ENCODE measurements at places on chromosomes 11 and 22.

DNA sequence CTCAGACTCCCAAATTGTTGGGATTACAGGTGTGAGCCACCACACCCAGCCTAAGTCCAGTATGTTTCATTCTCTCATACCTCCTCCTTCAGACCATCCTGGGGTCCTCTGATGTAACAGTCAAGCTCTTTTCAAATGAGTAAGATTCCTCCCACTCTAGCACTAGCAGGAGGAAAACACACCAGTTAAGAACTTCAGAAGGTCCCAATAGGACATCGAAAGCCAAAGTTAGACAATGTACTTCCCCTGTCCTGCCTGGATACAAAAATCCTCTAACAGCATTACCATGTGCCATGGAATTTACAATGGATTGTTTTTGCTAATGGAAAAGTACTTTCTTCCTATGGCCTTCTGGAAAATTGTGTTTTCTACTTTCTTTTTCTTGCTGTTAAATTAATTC lies 67.1 kb downstream of the CCDC34 start:
- no peak overlapping the region for H3K27ac ChIP-seq
- DNase-seq: no peak
- H3K4me1 ChIP-seq: no peaks in the 10 kb centered on the region

DNA sequence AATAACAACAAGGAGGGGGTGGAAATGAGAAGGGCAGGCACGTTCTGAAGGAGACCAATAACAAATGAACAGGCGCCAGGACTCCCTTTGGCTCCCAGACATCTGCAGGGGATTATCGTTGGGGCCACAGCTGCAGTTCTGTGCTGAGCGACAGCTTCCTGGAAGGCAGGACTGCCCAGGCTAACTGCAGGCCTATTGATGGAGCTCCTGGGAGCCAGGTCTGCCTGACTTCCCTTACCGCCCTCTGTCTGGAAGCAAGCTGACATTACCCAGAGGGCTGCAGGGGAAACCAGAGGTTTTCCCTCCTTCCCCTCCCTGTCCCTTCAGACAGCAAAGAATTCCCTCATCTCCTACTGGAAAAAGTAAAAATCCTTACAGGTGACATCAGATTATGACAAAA lies 5.0 kb downstream of the DRD2 start:
- H3K4me3 ChIP-seq: no peak overlapping the region
- H3K27me3 ChIP-seq: peaks cover 2% of the 10 kb centered on the region
- DNase-seq: no peak
- H3K4me1 ChIP-seq: no peaks in the 10 kb centered on the region
- no peak overlapping the region for H3K27ac ChIP-seq

DNA sequence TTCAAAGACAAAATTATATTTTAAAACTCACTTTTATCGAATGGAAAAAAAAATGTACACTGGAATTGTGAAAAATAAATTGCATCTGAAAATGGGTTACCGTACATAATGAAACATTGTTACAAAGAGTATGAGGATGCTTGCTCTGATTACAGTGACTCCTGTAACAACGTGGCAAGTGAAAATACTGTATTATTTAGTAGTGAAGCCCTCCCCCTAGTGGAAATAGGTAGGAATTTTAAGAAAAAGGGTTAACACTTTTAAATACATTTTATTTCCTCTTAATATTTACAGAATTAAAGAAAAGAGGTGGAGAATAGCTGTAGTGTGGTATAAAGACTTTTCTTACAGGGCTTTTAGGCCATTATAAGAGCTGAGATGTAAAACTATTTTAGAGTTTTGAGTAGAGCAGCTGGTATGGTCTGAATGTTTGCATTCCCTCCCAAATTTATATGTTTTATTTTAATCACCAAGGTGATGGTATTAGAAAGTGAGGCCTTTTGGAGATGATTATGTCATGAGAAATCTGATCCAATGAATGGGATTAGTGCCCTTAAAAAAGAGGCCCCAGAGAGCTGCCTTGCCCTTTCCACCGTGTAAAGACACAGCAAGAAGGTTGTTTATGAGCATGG lies 25.2 kb downstream of the FAM76B start:
- no peaks in the 10 kb centered on the region for H3K27me3 ChIP-seq
- DNase-seq: no peak

- no peak for DNase-seq
- no peaks in the 10 kb centered on the region for H3K4me1 ChIP-seq
- no peak overlapping the region for H3K27ac ChIP-seq
- no peaks in the 10 kb centered on the region for H3K36me3 ChIP-seq
- H3K27me3 ChIP-seq: no peaks in the 10 kb centered on the region
Observed at GRCh38 chr22:31128156-31128555, 5.4 kb downstream of the INPP5J start.

DNA sequence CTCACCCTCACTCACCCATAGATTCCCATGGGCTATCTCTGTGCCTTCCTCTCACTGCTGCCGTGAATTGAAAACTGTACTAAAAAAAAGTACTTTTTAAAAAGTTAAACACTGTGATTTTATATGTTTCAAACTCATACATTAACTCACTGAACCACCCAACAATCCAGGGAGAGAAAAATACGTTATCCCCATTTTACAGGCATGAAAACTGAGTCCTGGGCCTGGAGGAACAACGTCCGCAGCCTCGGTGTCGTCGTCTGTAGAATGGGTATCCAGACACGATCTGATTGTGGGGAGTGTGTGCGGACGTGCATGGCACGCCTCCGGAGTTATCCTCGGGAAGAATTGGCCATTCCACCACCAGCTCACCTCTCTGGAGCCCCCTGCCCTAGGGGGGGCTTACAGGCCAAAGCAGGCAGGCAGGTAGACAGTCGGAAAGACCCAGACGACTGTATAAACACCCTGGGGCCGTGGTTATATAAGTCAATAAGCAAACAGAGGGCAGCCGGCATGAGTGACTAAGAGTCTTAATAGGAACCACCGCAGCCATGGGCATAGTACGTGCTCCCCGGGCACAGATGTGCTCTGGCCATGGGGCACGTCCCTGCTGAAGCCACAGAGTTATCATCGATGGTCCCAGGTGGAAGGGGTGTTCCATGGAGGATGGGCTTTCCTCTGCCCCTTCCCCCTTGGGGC lies 7.1 kb upstream of the PDGFB start:
- H3K4me3 ChIP-seq: no peak overlapping the region
- H3K36me3 ChIP-seq: no peaks in the 10 kb centered on the region
- no peak overlapping the region for H3K27ac ChIP-seq
- no peak for DNase-seq
- H3K27me3 ChIP-seq: no peaks in the 10 kb centered on the region
- H3K4me1 ChIP-seq: peaks cover 28% of the 10 kb centered on the region

GRCh38 chr22:46803936-46804335 lies 41.5 kb downstream of the TBC1D22A start:
- no peak overlapping the region for H3K4me3 ChIP-seq
- no peak for DNase-seq
- H3K4me1 ChIP-seq: peaks cover 19% of the 10 kb centered on the region
- H3K27me3 ChIP-seq: no peaks in the 10 kb centered on the region

- H3K4me3 ChIP-seq: no peak overlapping the region
- DNase-seq: no peak
- no peaks in the 10 kb centered on the region for H3K36me3 ChIP-seq
Observed at GRCh38 chr11:387193-387793, 6.7 kb upstream of the PKP3 start.

DNA sequence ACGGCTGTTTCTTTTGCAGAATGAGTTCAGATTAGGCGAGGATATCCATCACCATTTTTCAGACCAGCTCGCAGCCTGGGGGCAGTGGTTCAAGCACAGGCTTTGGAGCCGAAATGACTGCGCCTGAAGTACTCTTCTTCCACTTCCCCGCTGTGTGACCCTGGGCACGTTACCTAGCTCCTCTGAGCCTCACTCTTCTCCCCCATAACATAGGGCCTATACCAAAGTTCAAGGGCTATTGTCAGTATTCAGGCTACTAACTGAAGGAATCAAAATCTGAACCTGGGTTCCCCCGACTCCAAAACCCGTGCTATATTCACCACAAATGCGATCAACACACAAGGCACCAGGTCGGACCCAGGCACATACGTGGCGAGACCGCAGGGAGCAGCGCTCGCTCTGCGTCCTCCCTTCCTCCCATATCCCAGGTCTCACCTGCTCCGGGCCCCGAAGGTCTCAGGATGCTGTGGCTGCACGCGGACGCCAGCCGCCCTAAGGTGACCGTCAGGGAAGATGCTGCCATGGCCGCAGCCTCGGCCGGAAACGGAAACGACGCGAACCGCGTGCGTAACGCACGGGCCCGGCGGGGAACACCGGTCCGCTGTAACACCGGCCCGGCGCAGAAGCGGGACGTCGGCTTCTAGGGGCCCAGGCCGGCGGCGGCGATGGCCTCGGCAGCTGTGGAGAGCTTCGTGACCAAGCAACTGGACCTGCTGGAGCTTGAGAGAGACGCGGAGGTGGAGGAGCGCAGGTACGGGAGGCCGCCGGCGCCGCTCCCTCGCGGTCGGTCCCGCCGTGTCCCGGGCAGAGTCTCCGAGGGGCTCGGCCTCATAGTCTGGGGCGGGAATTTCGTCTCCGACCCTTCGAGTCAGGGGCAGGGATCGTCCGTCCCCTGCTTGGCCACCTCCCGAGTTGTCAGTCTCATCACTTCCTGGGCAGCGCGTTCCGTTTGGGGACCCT lies at the start of the genes IGHMBP2 and MRPL21:
TSS of gene IGHMBP2 (plus strand) at position 604 of the 960 bp plus-strand sequence. CDS start at position 666, 62 bp downstream.
TSS of gene MRPL21 (minus strand) at position 545 of the 960 bp plus-strand sequence. CDS start at position 523, 22 bp downstream.
- H3K36me3 ChIP-seq: peaks cover 51% of the 10 kb centered on the region
- no peaks in the 10 kb centered on the region for H3K27me3 ChIP-seq
- peaks cover 19% of the 10 kb centered on the region for H3K4me1 ChIP-seq
- H3K27ac ChIP-seq: peak within 1 kb of the TSS; percentile 90
- H3K4me3 ChIP-seq: peak within 1 kb of the TSS; percentile 74
- peak; percentile 73 for DNase-seq

DNA sequence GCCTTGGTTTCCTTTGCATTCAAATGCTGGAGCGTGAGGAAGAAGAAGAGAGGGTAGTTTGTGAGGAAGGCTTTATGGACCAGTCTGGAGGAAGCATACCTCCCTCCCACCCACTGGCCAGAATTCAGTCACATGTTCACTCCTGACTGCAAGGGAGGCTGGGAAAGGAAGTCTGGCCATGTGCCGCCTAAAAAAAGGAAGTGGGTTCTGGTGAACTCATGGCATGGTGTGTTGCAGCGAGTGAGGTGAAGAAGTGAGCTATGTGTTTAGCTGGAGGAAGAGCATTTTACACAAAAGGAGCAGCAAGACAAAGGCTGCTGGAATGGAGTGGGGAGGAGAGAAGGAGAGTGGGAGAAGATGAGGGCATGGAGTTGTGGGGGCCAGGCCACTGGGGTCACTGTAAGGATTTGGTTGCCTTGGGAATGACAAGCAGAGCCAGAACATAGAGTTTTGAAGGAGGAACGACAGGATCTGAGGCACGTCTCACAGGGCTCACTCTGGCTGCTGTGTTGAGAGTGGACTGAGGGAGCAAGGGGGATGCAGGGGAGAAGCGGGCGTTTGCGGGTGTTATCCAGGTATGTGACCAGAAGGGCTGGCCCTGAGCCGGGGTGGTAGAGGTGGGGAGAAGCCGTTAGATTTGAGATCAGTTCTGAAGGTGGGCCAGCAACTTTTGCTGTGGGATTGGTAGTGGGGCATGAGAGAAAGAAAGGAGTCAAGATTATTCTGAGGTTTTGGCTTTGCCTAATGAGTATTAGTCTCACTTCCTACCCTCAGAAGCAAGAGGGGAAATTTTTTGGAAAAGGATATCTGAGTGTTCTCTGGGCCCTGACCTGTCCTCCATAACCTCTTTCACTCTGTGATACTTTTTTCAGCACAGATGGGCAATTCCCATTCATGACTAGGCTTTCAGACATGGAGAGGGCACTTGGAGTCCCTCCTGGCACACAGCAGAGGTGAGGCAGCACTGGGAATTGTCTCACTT lies 26.4 kb downstream of the BMAL1 start:
- no peaks in the 10 kb centered on the region for H3K36me3 ChIP-seq
- no peaks in the 10 kb centered on the region for H3K27me3 ChIP-seq
- H3K27ac ChIP-seq: no peak overlapping the region
- H3K4me1 ChIP-seq: no peaks in the 10 kb centered on the region
- peak; percentile 17 for DNase-seq

DNA sequence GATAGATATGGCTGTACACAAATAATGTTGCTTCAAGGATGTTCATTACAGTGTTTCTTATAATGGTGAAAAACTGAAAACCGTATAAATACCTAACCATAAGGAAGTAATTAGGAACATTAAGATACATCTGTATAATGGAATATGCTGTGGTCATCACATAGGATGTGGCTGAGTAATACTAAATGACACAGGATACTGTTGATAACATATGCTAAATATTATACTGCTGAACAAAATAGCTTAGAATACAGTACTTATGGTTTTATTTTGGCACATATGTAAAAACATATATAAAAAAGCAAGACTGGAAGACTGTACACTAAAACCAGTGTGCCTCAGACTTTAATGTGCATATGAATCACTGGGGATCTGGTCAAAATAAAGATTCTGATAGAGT lies 43.8 kb downstream of the FBXO7 start:
- H3K27ac ChIP-seq: no peak overlapping the region
- no peak for DNase-seq
- peaks cover 31% of the 10 kb centered on the region for H3K36me3 ChIP-seq
- peaks cover 7% of the 10 kb centered on the region for H3K4me1 ChIP-seq
- no peaks in the 10 kb centered on the region for H3K27me3 ChIP-seq

DNA sequence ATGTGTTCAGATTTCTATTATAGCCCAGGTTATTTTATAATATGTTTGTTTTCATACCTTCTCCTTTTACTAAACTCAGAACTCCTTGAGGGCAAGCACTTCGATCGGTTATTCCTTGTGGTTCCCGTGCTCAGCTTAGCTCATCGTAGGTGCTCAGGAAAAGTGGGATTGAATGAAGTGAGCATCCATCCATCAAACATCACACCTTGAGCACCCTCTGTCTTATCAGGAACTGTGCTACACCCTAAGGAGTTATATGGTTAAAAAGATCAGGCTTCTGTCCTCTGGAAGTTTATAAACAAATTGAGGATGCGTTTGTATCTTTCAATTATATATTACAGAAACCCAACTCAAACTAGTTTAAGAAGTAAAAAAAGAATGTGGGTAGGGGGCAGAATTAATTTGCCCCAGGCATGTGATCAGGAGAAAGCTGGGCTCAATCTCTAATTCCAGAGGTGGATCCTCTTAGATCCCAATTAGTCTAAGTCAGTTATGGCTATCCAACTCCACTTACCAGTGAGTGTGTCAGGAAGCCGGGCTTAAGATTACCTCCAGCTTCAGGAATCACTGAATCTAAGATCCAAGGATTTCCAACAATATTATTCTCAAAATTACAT lies 59.9 kb upstream of the RRAS2 start:
- no peak overlapping the region for H3K27ac ChIP-seq
- no peaks in the 10 kb centered on the region for H3K36me3 ChIP-seq
- DNase-seq: no peak
- H3K4me1 ChIP-seq: peaks cover 43% of the 10 kb centered on the region
- H3K4me3 ChIP-seq: no peak overlapping the region

DNA sequence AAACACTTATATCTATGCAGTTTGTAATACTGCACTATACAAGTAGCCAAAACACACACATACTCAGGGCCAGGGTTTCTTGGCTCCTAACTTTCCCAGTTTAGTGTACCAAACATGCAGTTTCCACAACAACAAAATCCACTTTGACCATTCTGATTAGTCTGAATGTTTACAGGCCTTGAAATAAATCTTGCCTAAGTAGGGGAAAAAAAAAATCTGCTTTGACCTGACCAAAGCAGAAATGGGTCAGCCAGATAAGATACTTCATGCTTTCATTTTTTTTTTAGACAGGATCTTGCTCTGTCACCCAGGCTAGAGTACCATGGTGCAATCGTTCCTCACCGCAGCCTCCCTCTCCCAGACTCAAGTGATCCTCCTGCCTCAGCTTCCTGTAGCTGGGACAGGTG lies 10.1 kb downstream of the PRR14L start:
- H3K27me3 ChIP-seq: no peaks in the 10 kb centered on the region
- no peak for DNase-seq
- no peak overlapping the region for H3K27ac ChIP-seq
- no peak overlapping the region for H3K4me3 ChIP-seq

- DNase-seq: no peak
- no peaks in the 10 kb centered on the region for H3K36me3 ChIP-seq
- H3K27ac ChIP-seq: peak overlapping the region; percentile 26
- H3K4me3 ChIP-seq: no peak overlapping the region
- peaks cover 4% of the 10 kb centered on the region for H3K4me1 ChIP-seq
Observed at GRCh38 chr11:16001899-16002426, 354.4 kb downstream of the SOX6 start.
